ENCODE measurements at places on chromosomes 1 and 21. TPM values are rescaled to one million over a fixed set of nuclear protein-coding genes. Genes with fewer than 3 reads are reported as not detected.

The INAVA gene
- 35.7 TPM for total RNA-seq

The CACNA1S gene
- total RNA-seq = 0.05 TPM

The SYT6 gene
- total RNA-seq = 0.29 TPM

The TBX15 gene
- total RNA-seq = 0.09 TPM

The PDZK1 gene
- total RNA-seq = 0.64 TPM

The LENEP gene
- 1.3 TPM for total RNA-seq

The SPRR4 gene
- not detected for total RNA-seq

The ERG gene
- total RNA-seq = 3.0 TPM

The HOOK1 gene
- 73.7 TPM for total RNA-seq

The SPATA21 gene
- total RNA-seq = not detected

The OR2L8 gene
- not detected for total RNA-seq

The NDUFS5 gene
- total RNA-seq = 186 TPM

The LORICRIN gene
- total RNA-seq = not detected

The RNU1-4 gene
- total RNA-seq = 3,937 TPM

GRCh38 chr21:32135401-32136363 lies 143.2 kb downstream of the MIS18A start:
- no peak for DNase-seq

GRCh38 chr1:203777596-203777995 lies 12.6 kb downstream of the LAX1 start:
- no peak for DNase-seq

GRCh38 chr1:83515578-83516154 lies 483.3 kb downstream of the TTLL7 start:
- no peak for DNase-seq

DNA sequence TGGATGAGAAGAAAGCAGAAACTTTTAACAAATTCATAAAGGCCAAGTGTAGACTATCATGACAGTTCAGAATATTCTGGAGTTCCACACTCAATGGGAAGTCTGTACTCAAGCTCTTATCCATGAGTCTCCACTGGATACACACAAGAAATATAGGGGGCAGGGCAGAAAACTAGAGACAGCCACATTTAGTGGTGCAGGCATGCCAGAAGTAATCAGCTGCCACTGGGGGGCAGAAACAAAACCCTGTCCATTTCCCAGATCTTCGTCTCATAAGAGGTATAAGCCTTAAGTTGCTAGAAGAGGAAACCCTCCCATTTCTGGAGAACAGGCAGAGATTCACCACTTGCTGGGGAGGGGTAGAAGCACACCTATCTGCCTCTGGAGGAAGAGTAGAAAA lies 166.8 kb upstream of the GALNT2 start:
- no peak for DNase-seq

- no peak for DNase-seq
These were observed 426.8 kb downstream of the ADGRL2 start for GRCh38 chr1:82227306-82228095.

DNA sequence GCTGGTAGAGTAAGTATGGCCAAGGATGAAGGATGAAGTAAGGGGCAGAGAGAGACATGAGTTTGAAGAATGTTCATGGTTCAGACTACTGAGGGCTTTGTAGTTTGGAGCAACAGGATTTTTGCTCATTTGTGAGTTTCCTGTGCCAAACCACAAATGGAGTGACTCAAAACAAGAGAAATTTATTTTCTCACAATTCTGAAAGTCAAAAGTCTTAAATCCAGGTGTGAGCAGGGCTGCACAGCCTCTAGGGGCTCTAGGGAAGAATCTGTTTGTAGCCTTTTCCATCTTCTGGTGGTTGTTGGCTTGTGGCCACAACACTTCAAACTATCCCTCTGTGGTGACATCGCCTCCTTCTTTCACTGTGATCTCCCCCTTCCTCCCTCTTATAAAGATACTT lies 58.9 kb downstream of the RHOU start:
- no peak for DNase-seq

DNA sequence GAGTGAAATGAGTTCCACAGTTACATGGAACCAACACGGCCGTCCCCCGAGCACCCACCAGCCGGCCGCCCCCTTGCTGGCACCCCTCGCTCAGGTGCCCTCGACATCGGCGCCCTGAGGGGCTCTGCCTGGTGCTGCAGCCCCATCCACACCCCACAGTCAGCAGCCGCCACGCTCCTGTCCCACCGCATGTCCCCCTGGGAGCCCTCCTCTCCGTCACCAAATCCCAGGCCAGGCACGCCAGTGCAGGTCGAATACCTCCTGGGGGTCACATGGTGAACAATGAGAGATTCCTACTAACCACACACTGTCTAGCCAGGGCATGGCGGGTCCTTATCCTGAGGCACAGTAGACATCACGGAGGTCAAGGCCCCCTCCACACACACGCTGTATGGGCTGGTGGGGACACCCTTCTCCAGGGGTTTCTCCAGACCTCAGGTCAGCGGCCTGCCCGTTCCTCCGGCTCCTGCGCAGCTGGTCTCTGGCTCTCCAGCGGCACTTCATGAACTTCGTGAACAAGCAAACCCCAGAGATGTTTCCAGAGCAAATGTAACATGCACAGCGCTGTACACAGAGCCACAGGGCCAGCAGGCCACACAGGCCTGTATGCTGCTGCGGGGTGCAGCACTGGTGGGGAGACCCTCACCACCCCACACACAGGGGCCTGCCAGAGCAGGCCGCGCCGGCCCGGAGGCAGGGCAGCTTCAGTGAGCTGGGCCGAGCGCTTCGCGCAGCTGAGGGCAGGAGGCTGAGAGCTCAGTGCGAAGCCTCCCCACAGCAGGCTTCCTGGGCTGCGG lies 21.8 kb downstream of the POFUT2 start:
- no peak for DNase-seq

- DNase-seq = no peak
These were observed 21.5 kb downstream of the SEMA6C start for GRCh38 chr1:151124763-151125403.

- no peak for DNase-seq
These were observed 7.6 kb upstream of the PLA2G2D start for GRCh38 chr1:20126806-20127440.

- DNase-seq = no peak
These were observed 28.4 kb downstream of the RASAL2 start for GRCh38 chr1:178122283-178122682.

GRCh38 chr1:239815074-239815473 lies 276.6 kb upstream of the FMN2 start:
- no peak for DNase-seq

- DNase-seq = no peak
These were observed 27.7 kb downstream of the DSTYK start for GRCh38 chr1:205183676-205184335.

- no peak for DNase-seq
These were observed 13.9 kb upstream of the BCAR3 start for GRCh38 chr1:93695411-93696005.

- DNase-seq = no peak
These were observed 7.2 kb downstream of the PADI2 start for GRCh38 chr1:17112076-17112475.

- DNase-seq = no peak
These were observed at the start of gene RNF223 for GRCh38 chr1:1073743-1074587. RNF223 (minus strand) TSS chr1:1074306; CDS start chr1:1072566, 1,740 bp downstream.

DNA sequence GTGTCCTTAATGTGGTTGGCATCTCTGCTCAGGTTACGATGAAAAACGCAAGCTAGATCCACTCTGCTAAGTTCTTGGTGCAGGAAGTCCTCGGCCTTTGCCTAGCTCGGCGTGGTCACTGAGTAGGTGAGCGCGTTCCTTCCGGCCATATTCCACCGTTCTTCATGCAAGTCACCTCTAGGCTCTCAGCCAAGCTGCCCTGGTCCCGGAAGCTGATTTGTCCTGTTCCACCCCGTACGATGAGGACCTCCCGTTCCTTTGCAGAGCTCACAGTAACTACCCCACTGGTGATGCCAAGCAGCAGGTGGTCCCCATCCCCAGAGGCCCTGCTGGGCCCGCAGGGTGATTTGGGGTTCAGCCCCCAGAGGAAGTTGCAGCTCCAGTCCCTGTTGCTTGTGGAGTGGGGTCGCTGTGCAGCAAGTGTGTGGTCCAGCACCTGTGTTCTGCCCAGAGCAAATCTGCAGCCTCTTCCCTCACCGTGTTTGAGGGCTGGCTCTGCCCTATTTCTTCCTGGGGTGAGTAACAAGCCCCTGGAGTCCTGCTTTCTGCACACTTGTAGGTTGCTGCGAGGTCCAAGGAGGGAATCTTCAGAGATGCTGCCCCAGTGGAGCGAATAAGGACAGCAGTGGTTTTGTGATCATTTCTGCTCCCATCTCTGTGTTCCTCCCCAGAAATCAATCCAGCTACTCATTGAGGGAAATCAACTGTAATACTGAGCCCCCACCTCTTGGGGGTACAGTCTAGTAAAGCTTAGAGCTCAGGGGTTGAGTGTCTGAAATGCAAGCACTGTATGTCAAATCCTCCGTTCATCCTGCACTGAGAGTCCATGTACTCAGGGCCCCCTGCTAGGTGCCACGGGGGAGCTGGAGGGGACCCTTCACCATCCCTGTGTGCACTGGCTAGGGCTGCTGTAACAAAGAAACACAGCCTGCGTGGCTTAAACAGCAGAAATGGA lies 2.3 kb downstream of the UMODL1 start:
- no peak for DNase-seq

DNA sequence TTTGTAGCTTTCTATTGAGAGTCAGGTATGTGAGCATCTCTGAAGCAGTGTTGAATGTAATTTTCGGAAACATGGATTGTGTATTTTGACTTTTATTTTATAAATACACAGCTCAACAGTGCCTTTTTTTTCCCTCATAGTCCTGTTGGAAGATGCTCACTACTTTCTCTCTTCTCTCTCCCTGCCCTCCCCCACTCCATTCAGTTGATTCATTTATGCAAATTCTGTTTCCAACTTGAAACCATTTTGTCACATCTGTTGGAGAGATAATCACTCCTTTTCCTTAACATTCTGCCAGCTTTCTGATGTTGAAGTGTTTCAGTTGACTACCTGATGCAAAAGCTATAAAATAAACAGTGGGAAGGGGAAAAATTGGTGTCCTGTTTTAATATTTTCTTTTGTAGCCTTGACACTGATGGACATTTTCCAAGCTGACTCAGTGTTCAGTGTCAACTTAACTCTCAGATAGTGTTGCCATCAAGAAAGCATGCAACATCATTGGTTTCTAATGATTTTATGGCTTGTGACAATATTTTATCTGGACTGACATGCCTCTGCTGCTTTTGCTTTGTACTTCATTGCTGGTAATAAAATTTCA lies 194.5 kb downstream of the HS2ST1 start:
- no peak for DNase-seq

- DNase-seq = no peak
These were observed 67.5 kb upstream of the RNPC3 start for GRCh38 chr1:103457886-103458455.

GRCh38 chr1:166789286-166789685 lies 50.0 kb upstream of the POGK start:
- DNase-seq = no peak

DNA sequence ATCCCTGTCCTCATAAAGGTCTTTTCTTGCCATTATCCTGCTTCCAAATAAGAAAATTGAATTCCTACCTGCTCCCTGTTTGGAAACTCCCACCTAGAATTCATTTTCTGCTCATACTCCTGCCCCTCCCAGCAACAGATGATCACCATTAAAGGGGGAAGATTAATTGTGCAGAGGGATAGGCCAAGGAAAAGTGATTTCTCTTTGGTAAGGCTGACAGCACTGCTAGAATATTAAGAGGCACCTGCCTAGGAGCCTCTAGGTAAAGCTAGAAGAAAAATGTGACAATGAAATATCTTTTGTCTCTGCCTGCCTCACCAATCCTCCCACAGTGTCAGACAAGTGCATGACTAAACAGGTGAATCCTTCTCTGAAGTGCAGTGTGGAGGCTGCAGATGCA lies 77.0 kb upstream of the SPATA6 start:
- no peak for DNase-seq

DNA sequence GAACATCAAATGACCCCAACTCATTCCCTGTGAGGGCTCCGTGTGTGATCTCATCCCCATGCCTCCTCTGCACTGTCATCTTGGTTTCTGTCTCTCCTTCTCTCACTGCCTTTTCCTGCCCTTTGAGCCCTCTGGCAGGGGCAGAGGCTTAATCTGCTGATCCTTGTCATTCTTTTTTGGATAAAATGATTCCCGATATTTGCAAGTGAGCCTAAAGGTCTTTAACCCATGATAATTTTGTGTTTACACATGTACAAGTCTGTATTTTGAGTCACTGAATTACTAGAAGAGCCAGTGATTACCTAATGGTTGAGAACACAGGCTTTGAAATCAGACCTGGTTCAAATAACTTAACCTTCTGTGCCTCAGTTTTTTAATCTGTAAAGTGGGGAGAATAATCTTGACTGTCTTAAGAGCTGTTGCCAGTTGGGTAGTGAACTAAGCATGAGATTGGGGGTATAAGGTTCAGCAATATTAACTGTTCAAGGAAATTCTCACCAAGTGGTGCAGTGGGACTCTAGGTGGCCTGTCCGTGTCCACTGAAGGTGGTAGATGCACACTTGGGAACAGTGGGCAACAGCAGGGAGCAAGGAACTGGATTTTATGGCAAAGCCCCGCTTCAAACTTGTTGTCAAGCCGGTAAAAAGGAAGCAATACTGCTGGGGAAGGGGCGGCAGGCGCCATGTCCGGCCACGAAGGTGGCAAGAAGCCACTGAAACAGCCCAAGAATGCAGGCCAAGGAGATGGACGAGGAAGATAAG lies 1.6 kb downstream of the ECHDC2 start:
- no peak for DNase-seq

All from mesothelial cell of epicardium (in vitro differentiated cells).